ENCODE measurements at places on chromosomes 5 and 9.

DNA sequence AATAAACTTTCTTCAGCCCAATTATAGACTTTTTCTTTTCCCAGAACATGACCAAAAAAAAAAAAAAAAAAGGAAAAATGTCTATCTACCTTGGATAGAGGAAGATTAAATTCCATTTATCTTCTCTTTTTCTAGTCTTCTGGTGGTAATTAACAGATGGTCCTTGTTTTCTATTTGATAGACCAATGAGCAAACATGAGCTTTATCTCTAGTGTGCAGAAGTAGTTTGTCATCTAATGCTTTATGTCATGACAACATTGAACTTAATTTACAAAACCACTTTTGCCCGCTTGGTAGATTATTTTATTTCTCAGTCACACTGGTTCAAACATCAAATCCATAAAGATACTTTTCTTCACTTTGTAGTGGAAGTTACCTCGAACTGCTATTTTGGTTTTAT is 69.5 kb upstream of the ELL2 start:
- peak; percentile 65 for DNase-seq

DNA sequence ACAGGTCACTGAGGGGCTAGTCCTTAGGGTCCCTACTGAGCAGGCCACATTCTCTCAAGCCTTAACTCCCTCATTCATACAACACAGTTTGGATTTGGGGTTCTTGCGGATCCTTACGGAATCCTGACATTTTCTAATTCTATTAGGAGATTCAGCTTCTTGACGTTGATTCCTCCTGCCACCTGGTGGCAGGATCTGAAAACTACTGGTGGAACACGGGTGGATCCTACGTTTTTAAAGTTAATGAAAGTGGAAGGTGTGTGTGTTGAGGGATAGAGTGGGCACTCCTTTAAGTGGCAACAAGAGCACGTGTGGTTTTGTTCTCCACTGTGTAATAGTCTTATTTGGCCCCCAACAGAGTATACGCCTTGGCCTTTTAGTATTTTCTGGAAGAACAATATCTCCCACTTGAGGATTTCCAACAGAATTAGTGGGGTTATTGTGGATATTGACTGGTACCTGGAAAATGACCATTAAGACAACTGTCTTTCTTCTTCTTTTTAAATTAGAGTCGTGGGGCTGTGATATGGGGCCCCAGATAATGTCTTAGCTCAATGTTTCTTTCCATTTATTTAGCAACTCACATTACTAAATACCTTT is 25.2 kb downstream of the SLC28A3 start:
- peak; percentile 65 for DNase-seq

GRCh38 chr9:136052991-136053756 is 41.9 kb downstream of the NACC2 start:
- no peak for DNase-seq

GRCh38 chr9:68731857-68732256 is 26.8 kb downstream of the PIP5K1B start:
- no peak for DNase-seq

GRCh38 chr9:78860801-78861475 is 564.0 kb downstream of the PSAT1 start:
- no peak for DNase-seq

DNA sequence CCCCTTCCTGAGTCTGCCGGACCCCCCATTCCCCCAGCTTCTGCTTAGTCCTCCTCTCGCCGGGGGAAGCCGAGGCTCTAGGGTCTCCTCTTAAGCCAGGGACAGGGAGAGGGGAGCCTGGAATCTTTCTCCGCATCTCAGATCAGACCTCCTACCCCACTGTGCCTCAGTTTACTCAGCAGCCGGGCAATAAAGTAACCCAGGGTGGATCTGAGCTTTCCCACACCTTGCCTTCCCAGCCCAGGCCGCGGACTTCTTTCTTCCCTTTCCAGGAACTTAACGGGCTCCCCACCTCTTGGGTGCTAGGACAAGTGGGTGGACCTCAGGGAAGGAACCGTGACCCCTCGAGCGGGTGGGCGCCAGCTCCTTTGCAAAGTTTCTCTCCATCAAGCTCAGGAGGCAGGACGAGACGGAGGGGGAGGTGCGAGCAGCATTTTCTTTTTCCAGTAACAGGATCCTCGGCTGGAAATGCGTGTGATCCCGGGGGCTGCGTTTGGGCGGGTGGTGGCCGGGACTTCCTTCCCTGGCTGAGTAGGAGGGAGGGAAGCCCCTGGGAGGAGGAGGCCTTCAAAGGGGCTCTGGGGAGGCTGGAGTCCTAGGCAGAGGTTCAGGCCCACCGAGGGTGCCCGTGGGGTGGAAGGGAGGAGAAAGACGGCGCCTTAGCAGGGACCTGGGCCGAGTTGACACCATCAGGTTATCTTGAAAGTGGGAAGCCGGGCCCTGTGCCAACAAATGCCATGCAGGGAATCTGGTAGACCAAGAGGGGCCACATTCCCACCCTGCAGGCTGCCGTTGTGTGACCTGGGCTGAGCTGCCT is 795 bp downstream of the DAB2IP start:
- no peak for DNase-seq

DNA sequence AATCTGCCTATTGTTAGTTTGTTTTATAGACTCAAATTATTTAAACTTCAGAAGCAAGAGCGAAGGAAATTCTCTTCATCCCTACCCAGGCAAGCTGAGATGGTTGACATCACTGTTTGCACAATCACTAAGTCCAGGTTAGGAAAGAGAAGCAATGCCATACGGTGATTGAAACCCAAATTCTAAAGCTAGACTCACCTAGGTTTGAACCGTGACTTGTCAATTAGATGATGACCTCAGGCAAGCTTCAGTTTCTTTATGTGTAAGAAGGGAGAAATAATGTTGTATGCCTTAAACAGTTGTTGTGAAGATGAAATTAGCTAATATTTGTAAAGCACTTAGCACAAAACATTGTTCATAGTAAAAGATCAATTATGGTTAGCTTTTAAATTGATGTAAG is 96.5 kb upstream of the ANKRD55 start:
- no peak for DNase-seq

GRCh38 chr5:154842689-154843530 is 7.5 kb downstream of the FAXDC2 start:
- no peak for DNase-seq

DNA sequence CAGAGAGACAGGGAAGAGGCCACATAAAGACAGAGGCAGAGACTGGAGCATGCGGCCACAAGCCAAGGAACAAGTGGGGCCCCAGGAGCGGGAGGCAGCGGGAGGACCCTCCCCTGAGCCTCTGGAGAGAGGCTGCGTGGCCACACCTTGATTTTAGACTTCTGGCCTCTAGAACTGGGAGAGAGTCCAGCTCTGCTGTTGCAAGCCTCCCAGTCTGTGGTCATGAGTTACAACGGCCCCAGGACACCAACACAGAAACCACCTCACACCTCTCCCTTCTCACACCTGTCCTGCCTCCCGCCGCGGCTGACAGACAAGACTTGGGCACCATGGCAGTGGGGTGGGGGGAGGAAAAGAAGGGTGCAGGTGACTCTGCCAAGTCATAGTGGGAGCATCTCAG is 2.2 kb downstream of the INPP5E start:
- peak; percentile 17 for DNase-seq

DNA sequence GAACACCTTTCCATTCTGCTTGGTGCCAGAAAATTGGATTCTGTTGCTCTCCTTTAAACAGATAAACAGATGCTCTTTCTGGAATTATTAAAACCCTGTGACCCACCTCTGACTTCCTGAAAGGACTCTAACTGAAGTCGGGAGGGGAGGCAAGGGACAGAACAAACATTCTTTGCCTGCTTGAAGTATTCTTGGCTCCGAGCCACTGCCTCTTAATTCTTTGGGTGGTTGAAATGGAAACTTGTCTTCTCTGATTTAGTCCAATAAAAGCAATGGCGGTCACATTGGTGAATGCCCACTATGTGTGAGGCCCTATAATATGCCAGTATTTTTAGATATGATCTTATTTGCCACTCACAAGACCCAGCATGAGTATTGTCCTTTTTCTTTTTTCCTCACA is 236.8 kb downstream of the SLIT3 start:
- DNase-seq: no peak

GRCh38 chr5:35665096-35665495 is 47.4 kb downstream of the SPEF2 start:
- DNase-seq: peak; percentile 36

- DNase-seq: no peak
These were observed 6.6 kb downstream of the UBLCP1 start for GRCh38 chr5:159269723-159270122.

DNA sequence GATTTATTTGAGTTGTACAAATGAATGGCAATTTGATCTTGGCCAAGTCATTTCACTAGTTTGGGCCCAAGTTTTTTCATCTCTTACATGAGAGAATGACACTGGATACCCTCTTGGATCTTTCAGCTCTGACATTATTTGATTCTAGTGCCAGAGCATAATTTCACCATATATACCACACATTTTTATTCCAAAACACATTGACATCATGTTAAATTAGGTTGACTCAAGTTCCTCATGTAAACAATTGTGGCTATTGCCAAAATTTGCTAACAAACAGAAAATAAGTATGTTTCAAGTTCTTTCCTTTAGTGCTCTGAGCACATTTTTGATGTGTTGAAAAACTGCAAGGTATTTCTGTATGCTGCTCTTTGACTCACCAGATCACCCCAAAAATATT is 375.8 kb downstream of the ZNF608 start:
- no peak for DNase-seq

- DNase-seq: no peak
These were observed 38.9 kb downstream of the DAB2IP start for GRCh38 chr9:121690316-121690715.

- DNase-seq: no peak
These were observed 435.3 kb downstream of the ARHGEF28 start for GRCh38 chr5:74061292-74061691.

GRCh38 chr5:96758621-96759020 is 49.1 kb downstream of the ERAP1 start:
- DNase-seq: no peak

DNA sequence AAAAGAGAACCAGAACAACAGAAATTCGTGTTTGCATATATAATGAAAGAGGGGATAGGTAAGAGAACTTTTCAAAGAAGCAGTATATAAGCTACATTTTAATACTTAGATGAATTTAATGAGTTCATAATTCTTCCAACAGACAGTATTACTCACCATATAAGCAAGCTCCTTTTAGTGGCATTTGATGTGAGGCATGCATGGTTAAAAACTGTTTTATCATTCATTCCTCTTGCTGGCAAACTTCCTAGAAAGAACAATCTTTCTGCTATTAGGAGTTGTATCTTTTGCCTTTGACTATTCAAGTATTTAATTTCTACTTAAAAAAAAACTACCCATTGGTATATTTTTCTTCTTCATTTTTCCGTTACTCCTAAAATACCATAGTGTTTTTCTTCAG is 65.7 kb upstream of the EIF4EBP3 start:
- no peak for DNase-seq

GRCh38 chr5:144857454-144857853 is 686.8 kb downstream of the KCTD16 start:
- no peak for DNase-seq

GRCh38 chr9:32403567-32404260 is 19.3 kb downstream of the ACO1 start:
- no peak for DNase-seq

GRCh38 chr5:76703707-76704106 is 12.2 kb upstream of the F2R start:
- no peak for DNase-seq

GRCh38 chr9:135156525-135157510 is 69.3 kb downstream of the OLFM1 start:
- peak; percentile 65 for DNase-seq

DNA sequence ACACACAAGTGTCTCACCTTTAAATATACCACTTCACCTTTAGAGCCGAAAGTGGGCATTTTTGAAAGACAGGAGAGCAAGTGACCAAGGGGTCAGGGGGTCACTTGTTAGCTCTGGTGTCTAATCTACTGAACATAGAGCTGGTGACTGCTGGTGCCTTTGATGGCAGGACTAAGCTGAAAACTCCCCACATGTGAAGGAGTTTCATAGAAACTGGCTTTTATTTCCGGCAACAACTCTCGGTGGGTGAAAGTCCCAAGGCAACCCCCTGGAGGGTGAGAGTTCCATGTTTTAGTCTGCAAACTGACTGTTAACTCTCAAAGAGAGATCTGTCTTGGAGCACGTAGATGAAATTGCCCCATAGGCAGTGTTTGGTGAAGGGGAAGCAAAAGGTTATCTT is 466.9 kb downstream of the DMRTA1 start:
- DNase-seq: no peak

- no peak for DNase-seq
These were observed 227.0 kb downstream of the FSTL4 start for GRCh38 chr5:133385346-133385745.

GRCh38 chr5:124584991-124585715 is 161.3 kb downstream of the ZNF608 start:
- DNase-seq: no peak

DNA sequence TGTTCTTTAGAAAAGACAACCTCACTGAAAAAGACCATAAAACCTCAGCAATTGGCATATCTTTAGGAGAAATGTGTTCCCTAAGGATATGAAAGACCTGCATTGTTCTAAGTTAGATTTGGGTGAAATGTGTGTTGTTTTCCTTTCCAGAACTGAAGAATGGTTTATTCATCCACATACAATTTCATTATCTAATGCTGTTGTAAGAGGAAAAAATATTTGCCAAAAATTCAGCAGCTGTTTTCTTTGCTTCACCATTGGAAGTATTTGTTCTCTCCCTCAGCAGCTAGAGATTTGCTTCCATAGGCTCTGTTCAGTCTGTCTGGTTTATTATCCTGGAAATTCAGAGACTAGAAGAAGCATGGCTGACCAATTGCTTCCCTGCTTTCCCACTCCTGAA is 150.9 kb downstream of the ISOC1 start:
- no peak for DNase-seq

GRCh38 chr9:86093788-86094555 is 5.4 kb downstream of the GOLM1 start:
- no peak for DNase-seq

DNA sequence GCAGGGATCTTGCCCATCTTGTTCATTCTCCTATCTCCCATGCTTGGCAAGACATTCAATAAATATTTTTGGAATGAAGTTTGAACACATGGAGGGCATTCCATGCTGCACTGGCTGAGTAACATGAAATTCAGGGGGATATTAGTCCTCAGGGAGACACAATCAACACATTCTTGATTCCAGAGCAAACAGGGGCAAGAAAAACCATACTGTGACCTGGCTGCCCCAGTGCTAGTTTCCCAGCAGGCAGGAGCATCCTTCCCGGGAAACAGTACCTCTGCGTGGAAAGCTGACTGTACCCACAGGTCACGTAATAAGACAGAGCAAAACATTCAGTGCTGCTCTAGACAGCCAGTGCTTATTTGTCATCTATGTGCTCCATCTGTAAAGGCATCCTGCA is 66.3 kb upstream of the SPOCK1 start:
- DNase-seq: no peak
